ENCODE measurements at places on chromosomes 6 and 20.

GRCh38 chr20:45315672-45316071, 7.6 kb upstream of the MATN4 start:
- DNase-seq = no peak

GRCh38 chr6:130382872-130383490, 17.2 kb downstream of the TMEM200A start:
- DNase-seq = no peak

DNA sequence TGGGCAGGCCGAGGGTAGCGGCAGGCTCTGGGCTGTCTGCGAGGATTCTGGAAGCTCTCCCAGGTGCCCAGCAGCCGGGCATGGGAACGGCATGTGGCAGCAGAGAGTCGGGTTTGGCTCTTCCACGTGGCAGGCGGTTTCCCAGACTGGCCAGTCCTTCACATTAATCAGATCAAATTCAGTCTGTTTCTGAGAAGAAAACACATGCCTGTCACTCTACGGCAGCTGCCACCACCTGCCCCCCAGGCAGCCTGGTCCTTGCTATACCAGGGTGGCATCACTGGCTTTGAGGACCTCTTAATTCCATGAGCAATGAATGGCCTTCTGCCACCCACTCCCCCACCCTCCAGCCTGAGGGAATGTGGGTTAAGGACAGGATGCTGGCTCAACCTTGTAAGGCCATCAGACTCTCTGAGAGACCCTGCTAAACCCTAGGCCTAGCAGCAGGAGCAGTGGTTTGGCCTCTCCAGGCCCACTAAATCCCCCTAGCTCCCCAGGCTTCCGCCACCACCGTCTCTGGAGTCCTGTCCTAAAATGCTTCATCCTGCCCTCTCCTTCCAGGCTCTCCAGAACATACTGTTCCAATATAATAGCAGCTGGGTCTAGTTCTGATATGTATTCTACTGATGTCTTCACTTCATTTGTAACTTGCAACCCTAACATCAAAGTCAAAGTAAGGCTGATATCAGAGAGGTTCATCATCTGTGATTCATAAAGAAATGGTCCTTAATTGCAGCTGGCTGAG, 47.8 kb downstream of the PLCG1 start:
- no peak for DNase-seq

DNA sequence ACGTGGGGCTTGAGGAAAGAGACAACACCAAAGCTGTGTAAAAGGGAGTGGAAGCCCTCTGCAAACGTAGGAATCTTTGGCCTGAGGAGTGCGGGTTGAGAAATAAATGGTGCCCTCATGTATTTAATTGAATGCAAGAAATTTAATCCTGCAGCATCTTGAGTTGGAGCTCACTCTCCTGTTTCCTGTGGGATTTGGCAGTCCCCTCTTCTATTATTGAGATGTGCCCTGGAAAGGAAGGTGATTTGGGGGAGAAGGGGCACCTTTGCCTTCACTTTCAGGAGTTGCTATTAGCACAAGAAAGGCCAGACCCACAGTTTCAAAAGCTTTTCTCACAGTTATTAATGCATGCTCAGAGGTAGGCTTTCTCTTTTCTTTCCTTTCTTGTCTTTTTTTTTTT, 201.4 kb upstream of the HDDC2 start:
- DNase-seq = no peak

DNA sequence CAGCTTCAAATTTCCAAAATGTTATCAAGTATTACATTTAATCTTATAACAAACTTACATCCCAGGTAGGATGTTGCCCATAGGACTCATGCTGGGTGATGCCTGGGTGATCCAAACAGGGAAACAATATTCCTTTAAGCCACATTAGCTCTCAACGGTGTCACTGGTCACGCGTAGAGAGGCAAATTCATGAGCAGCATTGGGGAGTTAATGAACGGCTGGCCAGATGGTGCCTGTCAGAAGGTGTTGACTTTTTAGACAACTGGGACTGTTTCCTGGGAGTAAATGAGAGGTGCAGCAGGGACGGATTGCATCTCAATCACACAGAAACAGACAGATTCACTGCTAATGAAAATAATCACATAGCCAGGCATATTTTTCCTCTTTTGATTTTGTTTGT, 83.3 kb upstream of the ID4 start:
- no peak for DNase-seq

DNA sequence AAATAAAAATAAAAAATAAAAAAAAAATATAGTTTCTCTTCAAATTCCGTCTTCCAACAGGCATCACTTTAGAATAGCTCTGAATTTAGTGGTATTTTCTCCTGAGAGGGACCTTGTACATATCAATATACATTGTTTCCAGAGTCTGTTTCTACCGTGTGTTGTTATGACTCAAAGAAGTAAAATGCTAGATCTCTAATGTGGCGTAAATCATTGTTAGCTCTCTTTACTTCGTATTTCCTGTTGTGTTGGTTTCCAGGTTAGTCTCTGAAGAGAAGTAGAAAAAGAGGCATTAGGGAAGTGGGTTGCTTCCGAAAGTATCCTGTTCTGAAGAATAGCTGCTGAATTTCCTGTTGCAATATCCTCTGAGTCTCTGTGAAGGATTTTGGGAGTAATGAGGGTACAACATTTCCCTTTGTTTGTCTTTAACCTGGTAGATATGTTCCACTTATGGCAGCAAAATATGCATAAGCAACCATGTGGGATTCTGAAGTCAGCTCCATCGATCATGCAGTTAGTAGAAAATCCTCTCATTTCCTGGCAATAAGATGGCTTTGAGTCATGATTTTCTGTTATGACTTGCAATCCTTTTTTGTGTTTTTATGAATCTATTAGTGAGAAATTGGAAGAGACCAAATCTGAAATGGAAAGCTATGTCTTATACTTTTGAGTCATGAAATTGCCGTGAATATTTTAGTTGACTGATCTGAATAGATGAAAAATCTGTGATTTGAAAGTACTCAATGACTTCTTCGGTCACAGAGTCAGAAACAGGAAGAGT, 42.0 kb upstream of the MCHR2 start:
- no peak for DNase-seq

GRCh38 chr6:41440958-41441357, 105.2 kb upstream of the FOXP4 start:
- no peak for DNase-seq

- DNase-seq = no peak
Measured at GRCh38 chr6:3403238-3404173, 53.3 kb downstream of the SLC22A23 start.

DNA sequence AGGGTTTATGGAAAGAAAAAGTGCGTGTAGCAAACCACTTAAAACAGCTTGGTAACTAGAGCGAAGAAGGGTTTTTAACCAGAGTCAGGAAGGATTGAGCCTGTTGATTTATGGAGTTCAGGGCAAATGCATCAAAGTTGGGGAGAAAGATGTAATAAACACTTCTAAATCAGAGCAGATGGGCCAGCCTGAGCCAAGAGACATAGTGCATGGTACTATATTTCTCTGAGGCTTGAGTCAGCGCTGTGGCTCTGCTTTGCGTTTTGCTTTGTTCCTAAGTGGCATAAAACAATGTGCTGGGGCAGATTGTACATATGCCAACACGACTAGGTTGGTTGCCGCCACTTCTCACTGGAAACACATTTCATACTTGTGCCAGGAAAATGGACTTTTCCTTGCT, 111.3 kb downstream of the BCKDHB start:
- DNase-seq = no peak

DNA sequence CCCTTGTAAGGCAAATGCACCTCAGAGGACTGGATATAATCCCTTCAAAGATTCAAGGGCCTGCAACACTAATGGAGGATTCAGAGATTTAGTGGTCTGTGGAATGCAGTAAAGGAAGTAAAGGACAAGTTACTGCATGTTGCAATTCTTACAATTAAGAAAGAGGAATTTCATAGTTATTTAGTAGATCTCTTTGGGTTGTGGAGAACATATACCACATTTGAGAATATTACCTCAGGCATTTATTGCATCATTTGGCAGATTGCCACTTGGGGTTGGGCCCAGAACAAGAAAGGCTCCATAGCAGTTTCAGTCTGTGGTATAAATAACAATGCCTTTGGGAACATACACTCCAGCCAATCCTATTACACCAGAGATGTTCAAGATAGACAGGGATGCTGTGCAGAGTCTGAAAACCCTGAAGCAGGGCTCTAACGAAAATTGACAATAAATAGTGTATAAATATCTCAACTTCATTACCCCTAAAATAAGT, 20.9 kb upstream of the EPM2A start:
- no peak for DNase-seq

DNA sequence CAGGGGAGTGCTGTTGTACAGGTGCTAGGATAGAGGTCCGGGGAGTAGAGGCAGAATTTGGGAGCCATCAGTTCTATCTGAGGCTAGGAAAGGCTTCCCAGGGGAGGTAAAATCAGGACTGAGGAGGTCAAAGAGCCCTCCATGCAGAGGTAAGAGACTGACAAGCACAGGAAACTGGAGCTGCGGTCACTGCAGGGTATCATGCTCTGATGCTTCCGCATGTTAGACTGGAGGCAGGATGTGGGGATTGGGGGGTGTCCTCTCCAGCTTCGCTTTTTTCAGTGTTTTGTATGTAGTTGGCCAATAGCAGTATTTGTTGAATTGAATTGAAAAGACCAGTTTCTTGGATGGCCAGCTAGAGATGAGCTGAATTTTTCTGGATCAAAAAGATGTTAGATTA, 87.8 kb downstream of the SLC22A3 start:
- DNase-seq = no peak

GRCh38 chr6:121951918-121952379, 447.5 kb upstream of the HSF2 start:
- no peak for DNase-seq
